ENCODE measurements at places on chromosomes 12 and 14.

GRCh38 chr12:68915055-68915454, 17.9 kb downstream of the CPM start:
- DNase-seq, result no peak

DNA sequence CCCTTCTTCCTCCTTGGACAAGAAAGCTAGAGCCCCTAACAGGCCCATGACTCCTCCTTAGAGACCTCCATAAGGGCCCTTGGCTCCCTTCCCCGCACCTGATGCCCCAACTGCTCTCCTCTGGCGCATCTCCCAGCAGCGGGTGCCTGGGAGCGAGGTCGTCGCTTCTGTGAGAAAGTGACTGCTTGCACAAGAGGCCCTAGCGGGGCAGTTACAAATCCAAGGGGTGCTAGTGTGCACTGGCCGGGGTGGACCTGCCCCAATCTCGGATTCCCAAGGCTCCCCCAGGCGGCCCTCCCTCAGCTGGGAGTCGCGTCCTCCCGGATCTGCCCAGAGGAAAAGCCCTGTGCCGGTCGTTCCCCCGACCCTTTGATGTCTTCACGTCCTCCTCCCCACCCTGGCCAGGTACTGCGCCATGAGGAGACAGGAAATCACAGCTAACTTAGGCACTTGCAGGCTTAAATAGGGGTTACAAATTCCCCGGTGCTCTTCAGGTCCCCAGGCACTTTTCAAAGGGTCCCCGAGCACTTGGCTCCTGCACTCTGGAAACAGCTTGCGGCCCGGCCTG, 2.8 kb downstream of the NKX2-8 start:
- DNase-seq, result no peak

DNA sequence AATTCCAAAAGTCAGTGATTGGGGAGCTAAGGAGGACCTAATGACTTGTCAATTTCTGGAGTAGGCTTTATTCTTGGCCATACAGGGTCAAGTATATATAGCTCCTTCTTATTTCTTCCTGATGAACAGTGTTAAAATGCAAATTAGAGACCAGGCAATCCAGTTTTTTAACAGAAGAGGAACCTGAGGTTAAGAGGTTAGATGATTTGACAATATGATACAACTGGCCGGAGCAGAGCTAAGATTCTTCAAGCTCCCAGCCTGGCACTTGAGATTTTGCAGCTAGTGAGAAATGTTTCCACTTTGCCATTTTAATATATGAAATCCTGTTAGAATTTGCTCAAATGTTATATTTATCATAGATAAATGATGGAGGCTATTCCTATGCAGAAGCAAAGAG, 204.0 kb downstream of the SSPN start:
- no peak for DNase-seq

DNA sequence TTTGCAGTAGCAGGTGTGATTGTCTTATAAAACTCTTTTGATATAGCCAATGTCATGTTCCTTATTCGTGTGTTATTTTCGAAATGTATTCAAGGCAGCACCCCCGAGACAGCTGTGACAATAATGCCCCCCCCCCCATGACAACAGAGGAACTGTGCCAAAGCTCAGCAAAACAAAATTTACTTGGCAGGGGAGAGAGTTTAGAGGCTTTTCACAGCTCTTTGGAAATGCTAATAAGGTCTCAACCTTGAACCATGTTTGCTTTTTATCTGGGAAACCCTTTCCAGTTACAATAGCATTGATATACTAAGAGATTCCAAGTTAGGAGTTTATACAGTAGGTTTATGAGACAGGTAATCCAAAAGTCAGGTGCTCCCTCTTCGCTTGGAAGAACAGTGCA, 56.4 kb upstream of the USP44 start:
- no peak for DNase-seq

- DNase-seq, result no peak
Observed at GRCh38 chr14:104930526-104931303, 6.0 kb downstream of the PLD4 start.

DNA sequence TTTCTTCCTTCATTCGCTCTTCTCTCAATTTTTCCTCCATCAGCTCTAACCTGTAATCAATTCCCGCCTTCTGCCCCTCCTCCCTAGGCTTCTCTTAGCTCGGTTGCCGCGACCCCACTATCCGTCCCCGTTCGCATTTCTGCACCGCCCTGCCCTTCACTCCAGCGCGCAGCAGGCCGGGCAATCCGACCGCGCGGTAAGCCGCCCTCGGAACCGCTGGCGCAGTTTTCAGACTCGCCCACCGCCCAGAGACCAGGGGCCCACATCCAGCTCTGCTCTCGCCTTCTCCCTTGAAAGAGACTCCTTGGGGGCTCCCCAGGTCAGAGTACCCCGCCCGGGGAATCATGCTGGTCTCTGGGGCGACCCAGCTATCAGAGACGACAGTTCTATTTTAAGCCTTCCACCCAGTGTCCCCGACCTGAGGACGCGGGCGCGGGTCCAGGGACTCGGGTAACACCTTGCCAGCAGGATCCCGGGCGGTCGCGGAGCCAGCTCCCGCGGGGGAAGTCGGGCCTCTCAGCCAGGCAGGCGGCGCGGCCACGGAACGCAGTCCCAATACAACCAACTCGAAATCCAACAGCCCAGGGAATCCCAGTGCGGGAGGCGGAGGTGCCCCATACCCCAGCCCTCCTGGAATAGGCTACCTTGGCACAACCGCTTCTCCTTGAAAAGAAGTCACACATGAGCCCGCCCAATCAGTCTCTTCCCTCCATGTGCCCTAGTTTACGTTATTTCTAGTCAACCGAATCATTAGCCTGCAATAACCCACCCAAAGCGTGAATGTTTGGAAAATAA, 5.7 kb upstream of the SLC38A4 start:
- DNase-seq, result no peak

GRCh38 chr14:61560323-61560722, 135.0 kb upstream of the HIF1A start:
- no peak for DNase-seq

- DNase-seq, result no peak
Observed at GRCh38 chr12:111314953-111315539, 53.8 kb downstream of the PHETA1 start.

- no peak for DNase-seq
Observed at GRCh38 chr14:24920265-24921075, 129.5 kb downstream of the STXBP6 start.

DNA sequence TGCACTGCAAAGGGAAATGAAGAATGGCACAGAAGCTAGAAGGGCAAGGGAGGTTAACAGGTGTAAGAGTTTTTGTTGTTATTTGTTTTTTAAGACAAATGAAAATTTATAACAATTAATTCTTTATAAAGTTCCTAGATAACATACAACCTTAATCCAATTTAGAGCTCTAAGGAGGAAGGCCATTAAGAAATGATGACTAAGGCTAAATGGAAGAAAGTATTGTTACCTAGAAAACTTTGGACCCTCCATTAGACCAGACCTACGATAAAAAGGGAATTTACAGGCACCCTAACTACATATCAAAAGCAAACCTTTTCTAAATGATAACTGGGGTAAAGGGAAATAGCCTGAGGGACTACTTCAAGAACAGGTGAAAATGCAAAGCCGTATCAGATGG, 130.8 kb downstream of the PRKD1 start:
- no peak for DNase-seq

DNA sequence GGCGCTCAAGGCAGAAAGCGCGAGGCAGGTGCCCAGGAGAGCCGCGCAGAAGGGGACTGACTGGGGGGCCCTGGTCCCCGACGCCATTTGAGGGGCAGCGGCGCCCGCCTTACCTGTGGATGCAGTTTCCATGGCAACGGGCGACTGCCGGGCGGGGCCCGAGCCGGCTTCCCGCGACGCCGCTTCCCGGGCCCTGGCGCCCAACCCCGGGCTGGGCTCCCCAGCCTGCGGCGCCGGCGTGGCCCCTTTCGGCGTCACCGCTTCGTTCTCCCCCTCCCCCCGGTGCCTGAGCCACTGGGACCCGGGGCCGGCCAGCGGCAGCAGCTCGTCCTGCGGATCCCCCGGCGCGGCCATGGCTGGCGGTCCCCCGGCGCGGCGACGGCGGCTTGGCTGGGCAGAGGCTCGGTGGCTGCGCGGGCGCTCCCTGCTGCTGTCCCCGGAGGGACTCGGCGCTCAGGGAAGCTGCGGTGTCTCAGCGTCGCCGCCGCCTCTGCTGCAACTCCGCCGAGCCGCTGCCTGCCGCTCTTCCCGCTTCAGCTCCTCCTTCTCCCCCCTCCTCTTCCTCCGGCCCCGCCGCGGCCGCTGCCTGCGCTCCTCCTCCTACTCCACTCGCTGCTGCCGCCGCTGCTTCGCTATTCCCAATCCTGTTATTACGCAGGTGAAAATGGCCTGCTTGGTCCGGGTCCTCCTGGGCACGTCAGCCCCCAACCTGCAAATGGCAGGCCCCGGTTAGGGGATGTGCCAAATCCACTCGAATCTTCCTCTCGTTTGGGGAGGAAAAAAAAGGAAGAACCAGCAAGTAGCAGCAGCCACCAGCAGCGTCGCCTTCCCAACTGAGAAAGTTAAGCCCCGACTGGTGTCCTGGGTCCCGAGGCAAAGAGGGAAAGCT, at the start of gene RTN1:
Gene RTN1, minus strand, starts transcription at position 500 of the 889 bp plus-strand sequence. Its CDS starts 146 bp downstream, at position 354.
- no peak for DNase-seq
